Fibroblast of skin of right quadriceps (primary cell): ENCODE measurements at places on chromosomes 12 and 14.

- peak; percentile 69 for DNase-seq
These were observed 1.0 kb downstream of the ITFG2 start for GRCh38 chr12:2813214-2814185.

DNA sequence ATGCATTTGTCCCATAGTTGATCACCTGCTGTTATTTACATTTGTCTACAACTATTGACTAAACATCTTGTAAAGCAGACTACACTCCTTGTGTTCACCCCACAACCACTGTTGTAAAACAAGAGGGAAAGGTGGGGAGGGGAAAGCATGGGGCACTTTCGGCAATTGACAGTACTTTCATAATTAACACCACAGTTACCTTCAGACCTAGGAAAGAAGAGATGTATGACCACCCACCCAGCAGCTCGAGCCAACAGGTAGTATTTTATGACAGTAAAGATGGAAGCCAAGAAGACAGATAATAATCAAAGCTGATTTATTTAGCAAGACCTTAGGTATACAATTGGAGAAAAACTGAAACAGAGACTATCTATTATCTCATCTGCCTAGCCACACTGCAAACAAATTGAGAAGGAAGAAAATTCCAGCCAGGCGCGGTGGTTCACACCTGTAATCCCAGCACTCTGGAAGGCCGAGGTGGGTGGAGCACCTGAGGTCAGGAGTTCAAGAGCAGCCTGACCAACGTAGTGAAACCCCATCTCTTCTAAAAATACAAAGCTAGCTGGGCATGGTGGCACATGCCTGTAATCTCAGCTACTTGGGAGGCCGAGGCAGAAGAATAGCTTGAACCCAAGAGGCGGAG is 11.2 kb downstream of the HECTD4 start:
- DNase-seq = no peak

DNA sequence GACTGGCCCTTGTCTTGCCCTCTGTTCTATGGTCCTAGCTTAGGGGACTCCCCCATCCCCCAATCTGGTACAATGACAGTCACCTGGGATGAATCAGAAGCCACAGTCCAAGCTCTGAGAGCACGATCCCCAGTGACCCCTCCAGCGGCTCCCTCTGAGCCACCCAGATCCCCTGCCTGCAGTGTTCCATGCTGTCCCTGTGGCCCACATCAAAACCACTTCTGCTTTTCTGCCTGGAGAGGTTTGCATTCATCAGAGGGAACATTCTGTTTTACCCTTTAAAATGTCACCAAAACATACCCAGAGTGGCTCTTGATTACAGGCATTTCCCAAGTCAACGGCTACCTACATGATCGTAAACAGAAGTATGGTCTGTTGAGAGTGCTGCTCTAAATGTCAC is 47.5 kb downstream of the NOS1 start:
- DNase-seq = no peak

- DNase-seq = no peak
These were observed 64.5 kb downstream of the NIN start for GRCh38 chr14:50766338-50766886.

GRCh38 chr14:105962532-105962931 is 436.1 kb downstream of the TMEM121 start:
- DNase-seq = no peak

DNA sequence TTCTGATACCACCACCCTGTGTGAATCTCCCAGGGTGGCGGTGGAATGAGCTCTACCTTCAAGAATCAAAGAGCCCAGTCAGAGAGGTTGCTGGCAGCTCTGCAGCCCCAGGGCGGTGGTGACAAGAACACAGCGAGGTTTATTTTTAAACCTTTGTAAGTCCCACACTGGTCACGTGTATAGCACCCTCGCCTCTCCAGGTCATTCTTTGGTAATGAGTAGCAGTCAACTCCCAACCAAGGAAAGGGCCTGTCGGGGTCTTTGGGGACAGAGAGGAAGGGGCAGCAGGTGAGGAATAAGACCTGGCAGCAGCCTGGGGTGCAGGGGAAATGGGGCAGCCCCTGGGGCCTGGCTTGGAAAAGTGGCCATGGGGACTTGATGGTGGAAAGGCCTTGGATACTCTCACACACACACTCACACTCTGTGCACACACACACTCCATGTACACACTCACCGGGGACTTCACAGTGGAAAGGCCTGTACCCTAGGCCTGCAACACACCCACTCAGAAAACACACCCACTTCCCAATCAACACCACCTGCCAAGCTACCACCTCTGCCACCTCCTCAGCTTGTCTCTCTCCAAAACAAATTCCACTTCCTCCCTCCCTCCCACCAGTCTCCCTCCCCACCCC is 178.6 kb downstream of the DPF3 start:
- DNase-seq = no peak

GRCh38 chr12:20777420-20777819 is 33.1 kb upstream of the SLCO1B3 start:
- no peak for DNase-seq

DNA sequence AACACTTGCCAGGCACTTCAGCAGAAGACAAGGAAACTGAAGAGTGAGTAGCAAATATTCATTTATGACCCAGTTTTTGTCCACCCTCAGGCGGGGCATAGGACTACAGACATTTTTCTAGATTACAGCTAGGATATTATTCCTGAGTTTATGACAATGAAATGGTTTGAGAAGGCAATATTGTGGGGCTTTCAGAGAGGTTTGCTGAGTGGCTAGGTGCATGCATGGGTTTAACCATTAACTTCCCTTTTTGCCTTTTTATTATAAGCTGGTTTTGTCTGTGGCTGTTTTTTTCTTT is 104.0 kb upstream of the BCAT1 start:
- no peak for DNase-seq

GRCh38 chr12:75913502-75914351 is 117.8 kb downstream of the PHLDA1 start:
- DNase-seq = no peak

DNA sequence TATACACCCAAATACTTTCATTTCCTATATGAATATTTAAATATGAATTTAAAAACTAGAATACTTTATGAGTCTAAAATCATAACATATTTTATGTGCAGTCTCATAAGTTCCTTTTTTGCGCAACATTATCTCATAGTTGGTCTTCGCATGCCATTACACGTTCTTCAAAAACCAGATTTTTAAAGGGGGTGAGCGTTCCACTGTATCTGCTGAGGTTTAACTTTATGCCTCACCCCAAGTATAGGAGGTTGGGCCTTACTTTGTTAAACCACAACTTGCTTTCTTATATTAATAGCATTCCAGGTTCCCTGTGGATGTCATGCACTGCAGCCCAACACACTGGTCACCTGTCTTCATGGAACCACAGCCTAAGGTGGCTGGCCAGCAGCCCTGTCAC is 118.6 kb downstream of the APAF1 start:
- no peak for DNase-seq

DNA sequence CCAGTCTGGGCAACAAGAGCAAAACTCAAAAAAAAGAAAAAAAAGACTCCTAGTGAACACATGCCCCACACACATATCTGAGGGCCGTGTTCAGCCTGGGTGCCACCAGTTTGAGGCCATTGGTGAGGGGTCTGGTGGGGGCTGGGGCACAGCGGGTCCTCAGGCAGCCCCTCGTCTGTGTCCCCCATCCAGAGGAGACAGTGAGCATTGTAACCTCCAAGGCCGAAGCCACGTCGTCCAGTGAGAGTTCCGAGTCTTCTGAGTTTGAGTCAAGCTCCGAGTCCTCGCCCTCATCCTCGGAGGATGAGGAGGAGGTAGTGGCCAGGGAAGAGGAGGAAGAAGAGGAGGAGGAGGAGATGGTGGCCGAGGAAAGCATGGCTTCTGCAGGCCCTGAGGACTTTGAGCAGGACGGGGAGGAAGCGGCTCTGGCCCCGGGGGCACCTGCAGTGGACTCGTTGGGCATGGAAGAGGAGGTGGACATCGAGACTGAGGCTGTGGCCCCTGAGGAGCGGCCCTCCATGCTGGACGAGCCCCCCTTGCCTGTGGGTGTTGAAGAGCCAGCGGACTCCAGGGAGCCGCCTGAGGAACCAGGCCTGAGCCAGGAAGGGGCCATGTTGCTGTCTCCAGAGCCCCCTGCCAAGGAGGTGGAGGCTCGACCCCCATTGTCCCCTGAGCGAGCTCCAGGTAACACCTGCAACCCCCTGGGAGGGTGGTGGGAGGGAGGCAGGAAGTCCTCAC is 15.6 kb downstream of the SETD1B start:
- no peak for DNase-seq

GRCh38 chr12:50572287-50572686 is 67.5 kb downstream of the DIP2B start:
- peak; percentile 84 for DNase-seq

GRCh38 chr14:72023128-72024042 is 91.2 kb downstream of the RGS6 start:
- DNase-seq = no peak

DNA sequence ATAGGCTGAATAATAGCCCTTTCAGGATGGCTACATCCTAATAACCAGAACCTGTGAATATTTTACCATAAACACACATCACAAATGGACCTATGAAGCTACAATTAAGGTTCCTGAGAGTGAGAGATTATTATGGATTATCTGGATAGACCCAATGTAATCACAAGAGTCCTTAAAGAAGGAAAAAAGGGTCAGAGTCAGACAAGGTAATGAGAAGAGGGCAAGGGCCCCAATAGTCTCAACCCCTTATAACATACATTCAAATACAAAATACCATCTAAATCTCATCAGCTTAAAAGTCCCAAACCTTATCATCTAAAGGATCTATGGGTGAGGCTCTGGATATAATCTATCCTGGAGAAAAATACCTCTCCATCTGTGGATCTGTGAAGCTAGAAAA is 64.7 kb downstream of the GARIN6 start:
- DNase-seq = no peak

DNA sequence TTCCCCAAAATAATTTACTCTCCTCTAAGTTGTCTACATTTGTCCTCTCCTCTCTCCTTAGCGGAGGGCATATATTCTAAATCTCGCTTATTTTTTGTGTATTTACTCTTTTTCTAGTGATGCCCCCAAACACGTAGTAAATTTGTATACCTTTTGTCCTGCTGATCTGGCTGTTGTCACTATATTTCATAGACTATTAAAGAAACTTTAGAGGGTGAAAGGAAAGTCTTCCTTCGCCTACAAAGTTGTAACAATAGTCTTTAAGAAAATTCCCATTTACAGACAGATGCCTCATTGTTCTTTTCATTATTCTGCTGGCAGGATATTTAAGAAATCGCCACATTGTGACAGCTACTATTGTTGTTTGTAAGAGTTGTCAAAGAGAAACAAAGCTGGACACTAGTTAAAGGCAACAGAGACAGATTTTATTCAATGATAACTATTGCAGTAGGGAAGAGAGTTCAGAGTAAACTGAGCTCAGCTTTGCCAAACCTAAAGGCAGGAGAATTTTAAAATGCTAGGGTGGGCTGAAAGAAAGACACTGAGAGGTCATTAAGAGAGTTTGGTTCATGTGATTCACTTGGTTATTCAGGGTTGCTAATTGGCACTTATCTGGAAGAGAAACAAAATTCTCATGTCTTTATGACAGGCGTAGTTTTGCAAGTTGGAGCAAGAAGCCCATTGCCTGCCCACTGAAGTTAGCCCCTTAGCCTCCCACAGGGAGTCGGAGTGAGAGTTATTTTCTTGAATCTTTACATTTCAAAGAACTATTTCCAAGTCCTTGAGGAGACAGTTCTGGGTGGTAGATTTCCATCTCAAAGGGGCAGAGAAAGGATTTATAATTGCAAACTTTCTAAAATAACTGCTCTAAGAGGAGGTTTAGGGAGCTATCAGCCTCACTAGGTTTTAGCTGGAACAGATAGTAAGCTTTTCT is 1272.5 kb upstream of the SEL1L start:
- no peak for DNase-seq
